WTC11 (cell line): ENCODE measurements at places on chromosomes 7 and 10. TPM values are rescaled to one million over a fixed set of nuclear protein-coding genes. Genes with fewer than 3 reads are reported as not detected.

- H3K36me3 ChIP-seq = no peaks in the 10 kb centered on the region
- H3K4me3 ChIP-seq = no peak overlapping the region
- no peaks in the 10 kb centered on the region; the same call in 1 of the 2 replicates for H3K27me3 ChIP-seq
Observed at GRCh38 chr10:91299999-91300575, 79.6 kb downstream of the PCGF5 start.

The ICA1 gene
- 31.2 to 36.8 TPM (median 33.4 TPM) in 3 replicates for total RNA-seq

GRCh38 chr7:464454-465401 is 54.9 kb downstream of the PDGFA start:
- peak; percentile 10 for DNase-seq
- no peaks in the 10 kb centered on the region for H3K27me3 ChIP-seq
- H3K4me3 ChIP-seq = no peak overlapping the region
- H3K27ac ChIP-seq = no peak overlapping the region
- peaks cover 15% of the 10 kb centered on the region for H3K4me1 ChIP-seq

GRCh38 chr7:147804032-147804431 is 786.5 kb upstream of the C7orf33 start:
- no peak for DNase-seq
- no peaks in the 10 kb centered on the region; the same call in 1 of the 2 replicates for H3K27me3 ChIP-seq
- H3K27ac ChIP-seq = no peak overlapping the region
- H3K4me1 ChIP-seq = 0 out of 2 replicates have a peak, but pooled peaks cover 8% of the 10 kb centered on the region

The CXCL12 gene
- total RNA-seq = 52.4 to 64.3 TPM (median 59.6 TPM) in 3 replicates

GRCh38 chr10:282294-283139 is 147.3 kb downstream of the ZMYND11 start:
- peaks cover 7% of the 10 kb centered on the region for H3K4me1 ChIP-seq
- DNase-seq = no peak
- H3K4me3 ChIP-seq = no peak overlapping the region
- no peaks in the 10 kb centered on the region; the same call in 1 of the 2 replicates for H3K27me3 ChIP-seq

GRCh38 chr7:44228571-44229350 is 28.0 kb downstream of the YKT6 start:
- no peak overlapping the region for H3K4me3 ChIP-seq
- no peak for DNase-seq
- H3K27me3 ChIP-seq = no peaks in the 10 kb centered on the region
- no peaks in the 10 kb centered on the region for H3K36me3 ChIP-seq

DNA sequence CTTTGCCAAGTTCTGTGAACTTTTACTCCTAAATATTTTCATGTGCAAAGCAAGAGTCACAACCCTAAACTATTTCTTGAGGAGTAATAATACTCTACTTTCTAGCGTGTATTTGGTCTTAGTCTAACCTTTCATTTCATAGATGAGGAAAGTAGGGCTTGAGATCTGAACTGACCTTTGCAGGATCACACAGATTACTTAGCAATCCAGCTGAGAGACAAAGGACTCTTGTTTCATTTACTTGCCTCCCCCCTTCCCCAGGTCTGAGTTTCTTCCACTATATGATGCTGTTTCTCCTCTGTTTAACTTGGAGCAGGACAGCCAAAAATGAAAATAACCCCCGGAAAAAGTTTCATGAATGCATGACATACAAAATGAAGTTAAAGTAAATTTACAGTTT is 75.3 kb upstream of the PTN start:
- H3K27ac ChIP-seq = no peak overlapping the region
- peaks cover 5% of the 10 kb centered on the region; the same call in 1 of the 2 replicates for H3K36me3 ChIP-seq
- no peaks in the 10 kb centered on the region for H3K4me1 ChIP-seq
- no peaks in the 10 kb centered on the region for H3K27me3 ChIP-seq
- H3K4me3 ChIP-seq = no peak overlapping the region

DNA sequence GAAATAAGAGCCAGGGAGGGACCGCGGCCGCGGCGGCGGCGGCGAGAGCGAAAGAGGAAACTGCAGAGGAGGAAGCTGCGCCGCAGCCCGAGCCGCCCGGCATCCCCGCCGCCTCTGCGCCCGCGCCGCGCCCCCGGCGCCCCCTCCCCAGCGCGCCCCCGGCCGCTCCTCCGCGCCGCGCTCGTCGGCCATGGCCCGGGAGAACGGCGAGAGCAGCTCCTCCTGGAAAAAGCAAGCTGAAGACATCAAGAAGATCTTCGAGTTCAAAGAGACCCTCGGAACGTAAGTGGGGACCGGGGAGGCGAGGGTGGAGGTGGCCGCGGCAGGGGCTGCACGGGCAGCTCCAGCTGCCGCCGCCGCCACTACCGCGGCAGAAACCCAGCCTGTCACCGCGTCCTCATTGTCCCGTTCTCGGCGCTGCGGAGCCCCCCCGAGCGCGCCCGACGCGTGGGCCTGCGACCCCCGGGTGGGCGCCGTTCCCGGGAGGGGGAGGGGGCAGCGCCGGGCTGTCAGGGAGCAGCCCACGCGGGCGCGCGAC is 351 bp downstream of the CAMK1D start:
- H3K27me3 ChIP-seq = peaks cover 47% of the 10 kb centered on the region
- peaks cover 2% of the 10 kb centered on the region; the same call in 1 of the 2 replicates for H3K36me3 ChIP-seq
- no peak for DNase-seq
- no peak overlapping the region; the same call in 1 of the 2 replicates for H3K27ac ChIP-seq

- no peaks in the 10 kb centered on the region; the same call in 1 of the 2 replicates for H3K27me3 ChIP-seq
- H3K4me3 ChIP-seq = no peak overlapping the region
- H3K27ac ChIP-seq = no peak overlapping the region
- H3K36me3 ChIP-seq = no peaks in the 10 kb centered on the region
- no peak for DNase-seq
Observed at GRCh38 chr10:31121757-31122577, 90.3 kb upstream of the ZNF438 start.

DNA sequence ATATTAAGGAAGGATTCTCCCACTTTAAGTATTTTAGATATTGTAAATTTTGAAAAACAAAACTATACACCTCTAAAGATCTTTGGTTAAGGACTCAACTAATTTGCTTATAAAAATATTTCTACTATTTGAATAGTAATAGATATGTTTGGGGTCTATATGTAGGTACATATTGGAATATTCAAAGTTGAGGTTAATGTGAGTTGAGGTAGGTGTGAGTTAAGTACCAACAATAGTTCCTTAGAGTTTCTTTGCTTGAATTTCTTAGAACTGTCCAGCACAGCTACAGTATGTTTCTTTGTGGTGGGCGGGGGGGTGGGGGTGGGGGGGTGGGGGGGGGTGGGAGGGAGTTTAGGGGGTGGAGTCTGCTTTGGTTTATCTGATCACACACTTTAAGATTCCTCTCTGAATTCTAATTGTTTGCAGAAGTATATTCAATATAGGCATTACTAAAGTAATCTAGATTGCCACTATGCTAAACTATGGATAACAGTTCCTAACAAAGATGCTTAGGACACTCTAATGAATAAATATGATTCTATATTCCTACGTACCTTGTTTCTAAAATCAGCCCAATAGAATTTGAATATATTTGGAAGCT is 2.1 kb downstream of the GRM3 start:
- peaks cover 29% of the 10 kb centered on the region for H3K4me1 ChIP-seq
- H3K27me3 ChIP-seq = peaks cover 26% of the 10 kb centered on the region
- peak overlapping the region; percentile 84 for H3K4me3 ChIP-seq

DNA sequence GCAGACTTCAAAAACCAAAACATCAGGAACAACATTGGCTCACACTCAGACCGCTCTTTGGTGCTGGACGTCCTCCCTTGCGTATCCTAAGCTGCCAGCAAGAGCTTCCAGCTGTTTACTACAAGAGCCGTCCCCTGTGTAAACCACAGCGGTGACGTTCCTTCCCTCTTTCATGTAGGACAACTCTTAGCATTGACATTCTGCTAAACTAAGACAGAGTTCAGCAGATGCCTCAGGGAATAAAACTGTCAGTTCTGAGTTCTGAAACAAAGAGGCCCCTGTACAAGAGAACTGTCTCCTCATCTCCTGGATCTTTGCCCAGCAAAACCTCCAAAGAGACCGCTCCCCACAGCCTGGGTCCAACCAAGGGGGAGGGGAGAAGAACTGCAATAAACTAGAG is 57.8 kb upstream of the OPALIN start:
- no peak overlapping the region for H3K4me3 ChIP-seq
- H3K27ac ChIP-seq = no peak overlapping the region
- H3K4me1 ChIP-seq = peaks cover 8% of the 10 kb centered on the region; the same call in 1 of the 2 replicates
- no peak for DNase-seq
- H3K36me3 ChIP-seq = no peaks in the 10 kb centered on the region
- H3K27me3 ChIP-seq = no peaks in the 10 kb centered on the region

- no peak overlapping the region for H3K27ac ChIP-seq
- no peak overlapping the region for H3K4me3 ChIP-seq
- no peak for DNase-seq
Observed at GRCh38 chr10:79930751-79931150, 18.2 kb downstream of the SFTPD start.

DNA sequence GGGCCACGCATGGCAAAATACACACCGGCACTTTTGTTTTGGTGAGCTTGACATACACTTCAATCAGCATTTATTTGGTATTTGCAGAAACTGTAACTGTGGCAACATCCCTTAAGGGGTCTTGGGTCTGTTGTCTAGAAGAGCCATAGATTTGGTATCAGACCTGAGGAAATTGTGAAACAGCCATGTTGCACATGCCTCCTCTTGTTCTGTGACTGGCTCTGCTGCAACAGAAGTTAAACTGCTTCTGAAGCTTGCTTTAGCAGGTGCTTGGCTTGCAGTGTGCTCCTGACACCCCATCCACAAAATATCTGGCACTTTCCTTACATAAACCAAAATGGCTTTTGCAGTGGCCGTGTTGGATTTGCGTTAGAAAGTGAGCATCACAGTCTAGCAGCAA is 247.3 kb downstream of the GATA3 start:
- peaks cover 41% of the 10 kb centered on the region for H3K4me1 ChIP-seq
- H3K27me3 ChIP-seq = peaks cover 12% of the 10 kb centered on the region
- H3K4me3 ChIP-seq = no peak overlapping the region
- H3K36me3 ChIP-seq = no peaks in the 10 kb centered on the region
- DNase-seq = no peak

- H3K27me3 ChIP-seq = no peaks in the 10 kb centered on the region; the same call in 1 of the 2 replicates
- no peak for DNase-seq
- no peak overlapping the region for H3K4me3 ChIP-seq
- no peaks in the 10 kb centered on the region for H3K36me3 ChIP-seq
Observed at GRCh38 chr7:41375582-41375981, 327.3 kb downstream of the INHBA start.

The TAF3 gene
- 8.0 to 8.9 TPM (median 8.1 TPM) in 3 replicates for total RNA-seq

The FEZF1 gene
- 11.1 to 20.0 TPM (median 11.6 TPM) in 3 replicates for total RNA-seq

DNA sequence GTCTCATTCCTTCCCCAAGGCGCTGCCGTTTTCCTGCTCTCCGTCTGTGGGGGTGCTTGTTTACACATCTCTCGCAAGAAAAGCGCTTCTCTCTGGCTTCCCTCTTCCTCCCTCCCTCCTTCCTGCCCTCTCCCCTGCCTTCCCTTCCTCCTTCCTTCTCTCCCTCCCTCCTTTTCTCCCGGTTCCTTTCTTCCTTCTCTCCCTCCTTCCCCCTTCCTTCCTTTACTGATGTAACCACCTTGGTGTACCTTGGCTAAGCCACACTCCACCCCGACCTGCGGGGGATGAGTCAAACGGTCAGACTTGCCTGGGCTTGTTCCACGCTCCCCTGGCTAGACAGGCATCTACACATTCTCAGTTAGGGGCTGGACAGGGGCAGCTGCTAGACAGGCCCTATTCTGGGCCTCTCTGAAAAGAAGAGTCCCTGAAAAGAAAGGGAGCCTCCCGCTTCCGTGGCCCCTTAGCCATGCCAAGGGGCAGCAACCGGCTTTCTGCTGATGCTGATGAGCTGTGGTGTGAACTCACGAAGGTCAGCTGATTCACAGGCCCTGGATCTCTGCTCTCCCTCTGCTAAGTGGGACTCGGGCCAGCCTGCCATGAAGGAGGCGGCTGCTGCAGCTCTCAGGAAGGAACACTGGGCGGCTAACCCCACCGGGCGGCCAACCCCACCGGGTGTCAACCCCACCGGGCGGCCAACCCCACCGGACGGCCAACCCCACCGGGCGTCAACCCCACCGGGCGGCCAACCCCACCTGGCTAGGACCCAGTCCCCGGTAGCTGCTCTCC is 216.8 kb downstream of the TCERG1L start:
- H3K27me3 ChIP-seq = peaks cover 6% of the 10 kb centered on the region; the same call in 1 of the 2 replicates
- H3K36me3 ChIP-seq = peaks cover 43% of the 10 kb centered on the region
- DNase-seq = no peak
- H3K27ac ChIP-seq = no peak overlapping the region
- no peak overlapping the region for H3K4me3 ChIP-seq

- H3K4me1 ChIP-seq = peaks cover 53% of the 10 kb centered on the region
- H3K27ac ChIP-seq = no peak overlapping the region
- H3K4me3 ChIP-seq = no peak overlapping the region
- no peaks in the 10 kb centered on the region for H3K36me3 ChIP-seq
Observed at GRCh38 chr7:142815134-142815533, 39.7 kb upstream of the EPHB6 start.

- H3K4me1 ChIP-seq = peaks cover 10% of the 10 kb centered on the region
- H3K4me3 ChIP-seq = no peak overlapping the region
- no peak overlapping the region for H3K27ac ChIP-seq
- 0 out of 2 replicates have a peak, but pooled peaks cover 1% of the 10 kb centered on the region for H3K36me3 ChIP-seq
Observed at GRCh38 chr10:124105594-124105993, 12.2 kb upstream of the CHST15 start.

DNA sequence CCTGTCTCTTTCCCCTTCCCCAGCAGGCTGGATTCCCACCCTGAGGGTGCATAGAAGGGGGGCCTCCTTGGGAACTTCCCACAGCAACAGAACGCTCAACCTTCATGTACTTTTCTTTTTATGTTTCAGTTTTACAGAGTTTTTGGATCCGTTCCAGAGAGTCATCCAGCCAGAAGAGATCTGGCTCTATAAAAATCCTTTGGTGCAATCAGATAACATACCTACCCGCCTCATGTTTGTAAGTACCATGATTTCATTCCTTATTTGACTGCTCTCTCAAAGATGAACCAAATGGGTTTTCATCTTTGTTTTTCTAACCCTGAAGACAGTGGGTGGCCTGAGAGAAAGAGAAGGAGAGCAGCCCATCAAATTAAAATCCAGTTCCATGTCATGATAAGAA is 46.7 kb downstream of the PLPP4 start:
- H3K27ac ChIP-seq = no peak overlapping the region
- no peaks in the 10 kb centered on the region for H3K36me3 ChIP-seq
- no peak overlapping the region for H3K4me3 ChIP-seq
- H3K4me1 ChIP-seq = peaks cover 32% of the 10 kb centered on the region
- no peak for DNase-seq

- H3K4me3 ChIP-seq = no peak overlapping the region
- H3K4me1 ChIP-seq = no peaks in the 10 kb centered on the region
- DNase-seq = no peak
- no peak overlapping the region for H3K27ac ChIP-seq
- no peaks in the 10 kb centered on the region for H3K36me3 ChIP-seq
Observed at GRCh38 chr10:89165923-89166322, 41.2 kb downstream of the CH25H start.

The MEOX2 gene
- total RNA-seq = 0.07 to 0.16 TPM (median 0.14 TPM) in 3 replicates

The PAPOLB gene
- 0.23 to 0.31 TPM (median 0.27 TPM) in 3 replicates for total RNA-seq

The MTERF1 gene
- total RNA-seq = 12.0 to 15.5 TPM (median 12.4 TPM) in 3 replicates

- peaks cover 9% of the 10 kb centered on the region for H3K4me1 ChIP-seq
- no peak for DNase-seq
- no peak overlapping the region for H3K4me3 ChIP-seq
- H3K27ac ChIP-seq = no peak overlapping the region
- H3K36me3 ChIP-seq = no peaks in the 10 kb centered on the region
- H3K27me3 ChIP-seq = peaks cover 73% of the 10 kb centered on the region
Observed at GRCh38 chr10:106619346-106619745, 545.2 kb downstream of the SORCS1 start.

- no peaks in the 10 kb centered on the region for H3K27me3 ChIP-seq
- H3K4me3 ChIP-seq = no peak overlapping the region
- no peaks in the 10 kb centered on the region for H3K4me1 ChIP-seq
- H3K27ac ChIP-seq = no peak overlapping the region
- H3K36me3 ChIP-seq = no peaks in the 10 kb centered on the region
Observed at GRCh38 chr7:132290021-132290420, 286.2 kb downstream of the PLXNA4 start.
